ENCODE measurements at places on chromosomes 3 and 15.

GRCh38 chr3:5017925-5018531 lies 38.8 kb downstream of the BHLHE40 start:
- DNase-seq, result no peak

DNA sequence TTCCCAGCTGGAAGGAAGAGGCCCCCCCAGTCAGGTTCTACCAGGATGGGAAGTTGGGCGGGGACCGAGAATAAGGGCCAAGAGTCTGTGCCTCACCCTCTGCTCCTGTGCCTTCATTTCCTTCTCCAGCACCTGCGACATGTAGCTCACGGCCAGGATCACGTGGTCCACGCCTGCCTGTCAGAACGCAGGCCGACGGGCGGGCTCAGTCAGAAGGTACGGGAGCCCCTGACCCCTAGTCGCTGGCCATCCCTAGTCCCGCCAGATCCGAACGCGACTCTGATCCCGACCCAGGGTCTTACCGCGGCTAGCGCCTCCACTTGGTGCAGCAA lies 489 bp downstream of the GMPPB start:
- DNase-seq, result no peak

DNA sequence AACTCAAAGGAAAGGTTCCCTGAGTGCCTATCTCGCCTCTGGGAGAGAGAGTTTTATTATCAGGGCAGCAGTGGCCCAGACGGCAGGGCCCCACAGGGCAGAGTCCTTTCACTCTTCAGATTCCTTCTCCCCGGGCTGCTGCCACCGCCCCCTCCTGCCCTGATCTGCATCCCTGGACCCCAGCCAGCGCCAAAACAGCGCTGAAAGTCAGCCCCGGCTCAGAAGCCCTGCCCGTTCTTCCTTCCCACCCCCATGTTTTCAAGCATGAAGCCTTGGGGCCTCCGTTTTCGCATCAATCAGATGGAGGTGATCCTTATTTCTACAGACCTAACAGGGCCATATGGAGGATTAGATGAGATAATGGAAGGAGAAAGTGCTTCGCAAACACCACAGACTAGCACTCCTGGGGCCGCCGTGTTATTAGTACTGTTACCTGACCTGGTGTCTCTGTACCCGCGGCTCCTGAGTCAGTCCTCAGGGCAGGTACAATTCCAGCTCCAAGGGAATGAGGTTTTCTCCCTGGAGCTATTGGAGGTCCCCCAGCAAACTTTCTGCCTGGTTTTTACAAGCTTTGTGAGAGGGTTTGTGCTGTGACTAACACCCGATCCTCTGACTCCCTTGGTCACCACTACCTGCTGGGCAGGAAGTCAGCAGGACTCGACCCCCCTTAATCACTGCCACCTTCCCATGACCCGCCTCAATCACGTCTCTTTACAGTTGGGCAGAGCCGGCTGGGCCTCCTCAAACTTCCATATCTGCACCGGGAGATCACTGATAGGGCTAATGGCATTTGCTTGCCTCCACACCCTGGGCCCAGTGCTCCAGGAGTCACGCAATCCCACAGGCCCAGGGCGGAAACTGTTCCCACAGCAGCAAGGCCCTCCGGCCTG lies 39.5 kb upstream of the TSEN2 start:
- no peak for DNase-seq

GRCh38 chr3:54223063-54223462 lies 100.7 kb downstream of the CACNA2D3 start:
- no peak for DNase-seq

DNA sequence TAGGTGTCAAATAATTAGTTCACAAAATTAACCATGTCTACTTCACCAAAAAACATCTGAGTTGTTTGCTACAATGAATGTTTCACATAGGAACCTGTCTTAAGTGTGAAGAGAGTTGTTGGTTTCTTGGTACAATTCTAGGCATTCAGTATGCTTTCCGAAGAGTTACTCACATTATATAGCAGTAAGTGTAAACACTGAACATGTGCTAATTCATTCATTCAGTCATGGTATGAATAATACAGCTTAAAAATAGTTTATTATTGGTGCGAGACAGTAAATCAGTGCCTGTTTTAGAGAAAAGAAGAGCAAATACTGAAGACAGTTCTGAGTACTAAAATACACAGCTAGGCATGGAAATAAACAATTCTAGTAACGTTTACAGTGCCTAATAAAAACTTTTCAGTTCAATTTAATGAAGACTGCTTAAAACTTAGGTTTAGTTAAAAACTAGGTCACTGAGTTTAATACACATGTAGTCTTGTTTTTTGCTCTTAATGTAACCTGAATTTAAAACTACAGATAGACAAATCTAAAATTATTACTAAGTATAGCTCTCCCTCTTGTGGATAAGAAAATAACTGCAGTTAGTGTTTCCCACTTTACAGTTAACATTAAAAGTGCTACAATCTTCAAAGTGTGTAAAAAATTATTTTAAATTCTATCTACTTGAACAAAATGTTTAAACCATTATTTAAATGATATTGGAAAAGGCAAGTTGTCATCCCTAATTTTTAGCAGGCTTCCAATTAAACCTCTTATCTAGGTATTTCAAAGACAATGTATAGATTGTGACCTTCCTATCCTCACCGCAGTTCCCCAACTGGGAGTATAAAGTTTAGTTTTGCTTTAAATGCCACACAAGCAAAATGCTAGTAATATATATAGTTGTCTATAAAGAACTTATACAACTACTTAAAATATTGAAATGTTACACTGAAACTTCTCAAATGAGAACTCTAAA lies 20.1 kb upstream of the ZCWPW2 start:
- no peak for DNase-seq

- no peak for DNase-seq
These were observed 23.0 kb downstream of the HPS3 start for GRCh38 chr3:149152420-149152819.

GRCh38 chr15:58889363-58889762 lies 44.1 kb downstream of the SLTM start:
- no peak for DNase-seq

GRCh38 chr15:98649472-98650416 lies 1.4 kb downstream of the IGF1R start:
- DNase-seq, result no peak

- no peak for DNase-seq
These were observed 123.1 kb downstream of the DMXL2 start for GRCh38 chr15:51499379-51499976.

- DNase-seq, result no peak
These were observed 213.2 kb downstream of the XXYLT1 start for GRCh38 chr3:195057716-195058115.

GRCh38 chr3:55891106-55891505 lies 404.0 kb upstream of the WNT5A start:
- no peak for DNase-seq

- DNase-seq, result no peak
These were observed 12.5 kb downstream of the SMAD6 start for GRCh38 chr15:66714543-66714981.

DNA sequence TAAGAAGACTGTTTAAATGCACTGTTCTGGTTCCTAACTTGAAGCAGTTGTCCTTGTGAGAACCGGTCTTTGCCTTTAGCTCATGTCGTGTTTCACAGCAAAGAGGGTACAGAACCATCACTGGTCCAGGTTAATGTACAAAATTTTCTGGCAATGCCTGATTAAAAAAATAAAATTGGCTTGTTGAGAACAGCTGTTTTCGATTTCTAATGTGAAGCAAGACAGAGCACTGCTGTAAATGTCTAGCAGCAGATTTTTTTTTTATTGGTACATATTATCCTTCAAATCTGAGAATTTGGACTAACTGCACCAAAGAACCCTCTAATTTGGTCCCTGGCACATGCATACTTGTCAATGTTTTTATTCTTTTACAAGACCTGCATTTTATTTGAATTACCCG lies 103.3 kb downstream of the STT3B start:
- DNase-seq, result no peak

DNA sequence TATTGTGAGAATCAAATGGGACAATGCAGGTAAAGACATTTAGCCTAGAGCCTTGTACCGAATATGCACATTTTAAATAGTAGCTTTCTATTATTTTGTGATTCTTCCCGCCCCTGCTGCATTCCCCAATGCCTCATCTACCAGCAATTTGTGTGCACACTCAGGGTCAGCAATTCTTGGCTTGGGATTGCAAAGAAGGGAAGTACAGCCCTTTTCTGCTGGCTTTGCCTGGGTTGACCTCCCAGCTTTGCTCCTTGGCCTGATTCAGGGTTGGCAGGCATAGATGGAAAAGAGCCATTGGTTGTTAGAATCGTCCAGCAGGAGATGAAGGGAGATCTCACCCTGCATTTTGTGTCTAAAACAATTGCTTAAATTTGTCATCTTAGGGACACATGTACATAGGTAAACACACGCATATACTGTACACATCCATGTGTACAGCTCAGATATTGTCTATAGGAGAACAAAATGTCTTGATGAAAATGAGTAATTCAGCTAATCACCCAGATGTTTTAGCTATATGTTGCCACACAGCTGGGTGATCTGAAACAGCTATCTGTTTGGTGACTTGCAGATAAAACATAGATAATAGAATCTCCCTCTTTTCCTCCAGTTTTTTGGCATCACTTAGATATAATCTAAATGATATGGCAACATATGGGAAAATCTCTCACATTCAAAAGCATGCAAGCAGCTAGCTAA lies 340.9 kb upstream of the TBL1XR1 start:
- DNase-seq, result no peak

- no peak for DNase-seq
These were observed 18.9 kb downstream of the EFCAB12 start for GRCh38 chr3:129409541-129409940.

DNA sequence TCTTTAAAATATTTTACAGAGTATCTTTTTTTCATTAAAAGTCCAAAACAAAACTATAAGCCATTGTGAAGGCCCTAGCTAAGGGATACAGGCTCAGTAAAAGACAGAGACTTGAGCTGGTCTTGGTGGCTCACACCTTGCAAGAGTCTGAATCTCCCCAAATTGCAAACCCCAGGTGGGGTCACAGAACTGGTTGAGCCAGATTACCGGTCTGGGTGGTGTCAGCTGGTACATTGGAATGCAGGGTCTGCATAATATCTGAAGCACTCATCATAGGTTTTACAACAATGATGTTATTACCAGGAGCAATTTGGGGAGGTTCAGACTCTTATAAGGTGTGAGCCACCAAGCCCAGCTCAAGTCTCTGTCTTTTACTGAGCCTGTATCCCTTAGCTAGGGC lies 201.2 kb upstream of the ARPP21 start:
- DNase-seq, result no peak

DNA sequence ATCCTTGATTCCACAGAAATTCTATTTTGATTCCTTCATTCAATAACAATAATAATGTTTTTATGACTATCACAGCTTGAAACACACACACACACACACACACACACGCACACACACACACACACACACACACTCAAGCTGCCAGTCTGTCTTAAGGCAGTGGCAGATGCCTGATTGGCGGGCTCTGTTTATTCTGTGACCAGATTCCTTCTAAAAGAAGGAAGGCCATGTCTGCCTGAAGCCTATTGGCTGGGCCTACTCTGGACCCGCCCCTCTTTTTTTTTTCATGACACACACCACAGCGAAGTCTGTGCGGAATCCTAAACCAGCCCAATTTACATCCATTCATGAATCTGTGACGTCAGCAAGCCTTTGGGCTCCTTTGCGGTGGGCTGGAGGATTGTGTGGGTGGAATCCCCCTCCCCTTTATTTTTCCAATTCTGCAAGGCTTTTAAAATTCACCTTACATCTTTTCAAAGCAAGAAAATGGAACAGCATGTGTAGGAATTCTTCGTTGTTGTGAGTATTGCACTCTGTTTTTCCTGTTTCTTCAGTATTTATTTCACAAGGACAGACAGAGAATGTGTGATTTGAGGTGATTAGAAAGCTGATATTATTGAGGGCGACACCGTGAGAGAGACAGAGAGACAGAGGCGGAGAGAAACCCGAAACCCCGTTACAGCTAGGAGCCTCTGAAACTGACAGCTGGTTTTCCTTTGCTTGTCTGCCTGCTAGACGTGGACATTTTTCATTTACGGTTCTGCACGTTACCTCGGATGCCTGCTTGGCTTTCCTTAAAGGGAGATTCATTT lies at the start of gene MAP3K13:
Gene MAP3K13, plus strand, starts transcription at position 287 of the 812 bp plus-strand sequence. CDS start 65,446 bp downstream, outside the sequence.
- DNase-seq, result no peak

DNA sequence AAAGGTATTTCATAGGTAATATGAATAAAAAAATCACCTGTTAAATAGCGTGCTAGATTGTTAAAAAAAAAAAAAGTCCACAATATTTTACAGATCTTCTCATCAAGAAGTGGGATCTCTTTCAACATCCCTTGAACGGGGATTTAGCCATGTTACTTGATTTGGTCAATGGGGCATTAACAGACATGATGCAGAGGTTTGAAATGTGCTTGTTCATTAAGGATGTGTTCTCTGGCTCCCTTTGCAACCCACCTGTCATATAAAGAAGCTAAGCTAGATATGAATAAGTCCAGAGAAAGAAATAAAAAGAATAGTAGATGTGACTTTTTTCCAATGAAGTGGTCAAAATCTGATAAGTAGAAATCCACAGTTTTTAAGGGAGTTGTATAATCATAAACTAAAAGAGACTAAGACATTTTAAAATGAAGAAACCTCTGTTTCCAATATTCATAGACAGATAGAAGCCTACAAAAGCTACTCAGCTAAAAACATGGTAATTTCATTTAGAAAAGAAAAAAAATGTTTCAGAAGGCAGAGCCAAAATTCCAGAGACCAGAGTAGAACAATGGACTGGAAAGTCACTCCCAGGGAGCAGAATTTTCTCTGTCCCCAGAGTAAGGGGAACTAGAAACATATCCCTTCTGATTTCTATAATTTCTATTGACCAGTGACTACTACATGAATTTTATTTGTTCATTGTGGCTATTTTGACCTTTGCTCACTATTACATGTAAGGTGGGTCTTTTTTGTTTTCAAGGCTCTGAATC lies 79.2 kb downstream of the PLSCR2 start:
- DNase-seq, result no peak

GRCh38 chr15:47326410-47327333 lies 390.6 kb upstream of the SEMA6D start:
- DNase-seq, result no peak

DNA sequence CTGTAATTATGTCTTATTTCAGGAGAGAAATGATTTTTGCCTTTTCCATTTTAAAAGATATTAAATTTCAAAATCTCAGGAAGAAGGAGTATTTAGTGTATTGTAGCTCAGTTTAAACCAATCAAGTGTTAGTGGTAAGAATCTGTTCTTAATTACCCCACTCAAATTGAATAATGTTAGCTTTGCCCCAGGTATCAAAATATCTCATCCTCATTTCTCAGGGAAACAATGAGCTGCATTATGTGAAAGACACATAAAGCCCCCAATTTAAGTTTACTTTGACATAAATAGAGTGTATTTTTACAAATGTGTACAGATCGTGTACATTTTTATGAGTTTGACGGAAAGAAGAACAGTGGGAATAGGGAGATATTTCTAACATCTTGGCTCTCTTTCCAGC lies 317.4 kb upstream of the RARB start:
- no peak for DNase-seq

DNA sequence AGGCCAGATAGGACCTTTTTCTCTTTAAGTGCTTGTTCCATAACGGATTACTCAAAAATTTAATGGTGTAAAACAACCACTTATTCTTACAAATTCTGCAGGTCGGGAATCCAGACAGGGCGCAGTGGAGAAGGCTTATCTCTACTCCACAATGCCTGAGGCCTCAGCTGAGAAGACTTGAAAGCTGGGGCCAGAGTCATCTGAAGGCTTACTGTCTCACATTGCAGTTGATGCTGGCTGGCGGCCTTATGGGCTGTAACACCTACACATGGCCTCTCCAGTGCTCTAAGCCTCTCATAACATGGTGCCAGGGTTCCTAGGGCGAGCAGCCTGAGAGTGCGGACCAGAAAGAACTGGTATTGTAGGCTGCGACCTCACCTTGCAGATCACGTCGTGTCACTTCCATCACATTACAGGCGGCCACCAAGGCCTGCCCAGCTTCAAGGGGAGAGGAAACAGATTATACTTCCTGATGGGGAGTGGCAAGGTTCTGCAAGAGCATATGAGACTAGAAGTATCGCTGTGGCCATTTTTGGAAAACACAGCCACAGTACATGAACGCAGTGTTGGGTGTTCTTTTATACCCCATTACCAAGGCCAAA lies 32.4 kb downstream of the CMTM7 start:
- DNase-seq, result no peak
